ENCODE measurements at places on chromosomes 4 and X.

DNA sequence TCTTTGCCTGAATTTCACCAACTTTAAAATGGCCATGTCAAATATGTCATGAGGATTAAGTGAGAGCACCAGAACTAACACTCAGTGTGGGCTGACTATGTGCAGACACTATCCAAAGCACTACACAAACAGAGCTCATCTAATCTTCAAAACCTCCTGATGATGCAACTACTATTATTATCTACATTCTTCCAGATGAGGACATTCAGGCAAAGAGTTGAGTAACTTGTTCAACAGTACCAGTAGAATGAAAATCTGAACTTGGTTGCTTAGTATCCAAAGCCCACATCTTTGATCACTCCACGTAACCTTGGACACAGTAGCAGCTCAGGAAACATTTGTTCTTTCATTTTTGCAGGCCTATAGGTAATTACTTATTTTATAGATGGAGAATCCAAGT is 90.1 kb downstream of the ATP8A1 start:
- DNase-seq, result no peak

DNA sequence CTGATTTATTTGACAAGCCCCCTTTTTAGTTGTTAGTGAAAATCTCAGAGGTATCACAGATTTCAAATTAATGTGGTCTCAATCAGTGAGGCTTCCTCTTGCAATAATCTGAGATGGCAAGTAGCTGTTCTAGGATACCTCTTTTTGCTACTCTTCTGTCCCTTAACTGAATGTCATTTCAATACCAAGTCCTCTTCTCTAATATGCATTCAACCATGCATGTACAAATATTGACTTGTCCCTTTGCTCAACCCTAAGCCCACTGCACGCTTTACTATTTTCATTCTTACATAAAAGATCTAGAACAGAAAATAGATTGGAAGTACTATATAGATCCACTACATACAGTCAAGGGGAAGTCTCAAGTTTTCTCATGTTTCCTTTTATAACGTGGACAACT is 164.2 kb downstream of the CBR4 start:
- DNase-seq, result no peak

DNA sequence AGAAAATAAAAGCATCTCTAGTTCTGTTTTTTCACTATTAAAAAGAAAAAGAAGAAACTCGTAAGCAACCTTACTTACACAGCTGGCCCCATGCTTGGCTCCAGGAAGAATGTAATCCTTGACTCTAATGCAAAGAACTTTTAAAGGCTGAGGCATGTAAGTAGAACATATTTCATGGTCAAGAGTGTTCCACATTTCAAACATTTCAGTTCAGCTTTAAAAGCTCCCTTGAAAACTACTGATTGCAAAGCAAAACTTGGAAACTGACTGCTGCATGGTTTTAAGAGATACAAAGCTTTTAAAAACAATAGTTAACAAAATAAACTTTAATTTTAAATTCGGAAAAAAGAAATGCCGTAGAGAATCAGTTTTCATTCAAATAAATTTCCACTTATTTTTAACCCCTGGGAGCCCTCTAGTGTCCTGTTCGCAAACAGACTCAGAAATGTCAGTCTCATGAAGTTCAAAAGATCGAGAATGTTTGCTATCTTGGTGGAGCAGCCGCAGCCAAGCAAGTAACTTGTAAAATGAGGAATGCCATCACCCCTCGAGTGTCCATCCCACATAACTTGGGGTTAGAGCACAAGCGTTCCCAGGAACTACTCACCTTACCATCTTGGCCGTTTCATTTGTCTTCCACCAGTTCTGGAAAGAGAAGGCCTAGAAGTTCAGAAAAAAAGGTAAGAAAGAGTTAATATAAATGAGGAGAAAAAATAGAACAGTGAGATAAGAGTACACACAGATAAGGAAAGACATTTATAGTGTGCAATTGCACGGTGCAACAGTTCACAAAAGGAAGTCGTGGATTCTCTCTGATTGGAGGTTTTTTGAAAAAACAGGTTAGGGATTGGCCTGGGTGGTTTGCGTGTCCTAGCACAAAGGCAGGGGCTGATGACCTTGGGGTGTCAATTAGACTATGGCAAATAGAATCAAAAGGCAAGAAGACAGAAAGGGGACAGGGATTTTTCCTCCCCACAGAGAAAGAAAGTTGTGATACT is at the start of gene GASK1B:
Gene GASK1B (minus strand): TSS at position 765 of the 998 bp plus-strand sequence. CDS start 1,650 bp downstream, outside the sequence.
- DNase-seq, result no peak

GRCh38 chrX:9311421-9312160 is 153.3 kb upstream of the TBL1X start:
- DNase-seq, result no peak

DNA sequence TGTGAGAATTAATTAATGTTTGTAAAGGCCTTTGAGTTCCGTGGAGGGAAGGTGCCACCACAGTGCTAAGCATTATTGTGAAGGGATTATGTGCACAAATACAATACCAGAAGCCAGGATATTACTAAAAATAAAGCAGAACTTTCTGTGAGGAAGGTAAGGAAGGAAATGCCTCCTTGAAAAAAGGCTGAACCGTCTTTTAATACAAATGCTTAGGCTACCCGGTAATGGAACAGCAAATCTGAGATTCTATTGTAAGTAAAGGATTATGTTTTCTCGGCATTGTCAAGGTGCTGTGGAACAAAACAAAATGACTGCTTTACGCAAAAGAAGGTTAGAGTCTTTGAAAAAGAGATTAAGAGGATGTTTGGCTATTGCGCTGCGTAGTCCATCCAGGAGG is 57.9 kb upstream of the SPRY1 start:
- no peak for DNase-seq

DNA sequence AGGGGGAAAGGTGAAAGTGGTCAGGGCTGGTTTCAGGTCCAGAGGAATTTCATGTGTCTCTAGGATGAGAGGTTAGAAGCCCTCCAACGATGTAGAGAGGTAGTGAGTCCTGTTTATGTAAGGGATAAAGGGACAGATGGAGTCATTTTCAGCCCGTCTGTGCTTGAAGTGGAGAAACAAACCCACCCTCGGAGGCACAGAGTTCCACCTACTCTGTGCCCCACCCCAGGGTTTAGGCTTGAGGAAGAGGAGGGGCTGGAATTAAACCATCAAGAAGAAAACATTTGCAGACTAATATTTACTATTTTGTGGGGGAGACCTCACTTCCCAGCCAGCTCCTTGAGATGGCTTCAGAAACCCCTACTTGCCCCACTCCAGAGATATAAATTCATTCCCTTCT is 868 bp upstream of the GNL3L start:
- no peak for DNase-seq

DNA sequence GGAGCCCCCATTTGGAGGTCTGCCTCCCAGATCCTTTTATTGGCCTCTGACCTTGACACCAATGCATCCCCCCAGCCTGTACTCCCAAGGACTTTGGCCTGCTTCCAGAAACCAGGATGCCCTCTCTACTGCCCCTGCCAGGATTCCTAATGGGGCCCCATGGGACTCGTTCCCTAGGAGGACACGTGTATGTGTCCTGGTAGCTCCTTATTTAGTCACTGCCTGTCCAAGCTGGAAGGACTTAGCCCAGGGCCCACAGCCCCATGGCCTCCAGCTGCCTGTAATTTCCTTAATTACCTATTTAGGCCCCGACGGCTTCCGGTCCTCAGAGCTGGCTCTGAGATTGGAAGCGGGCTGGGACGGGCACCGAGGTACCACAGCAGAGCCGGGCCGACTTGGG is 9.4 kb downstream of the ATP2B3 start:
- DNase-seq, result no peak

- DNase-seq, result no peak
Observed at GRCh38 chrX:11766487-11766886, 8.4 kb downstream of the MSL3 start.

GRCh38 chr4:94531991-94532789 is 80.4 kb downstream of the PDLIM5 start:
- no peak for DNase-seq
